ENCODE measurements at places on chromosomes 6 and 20.

GRCh38 chr6:145020543-145020942, 714.8 kb downstream of the EPM2A start:
- no peak for DNase-seq

DNA sequence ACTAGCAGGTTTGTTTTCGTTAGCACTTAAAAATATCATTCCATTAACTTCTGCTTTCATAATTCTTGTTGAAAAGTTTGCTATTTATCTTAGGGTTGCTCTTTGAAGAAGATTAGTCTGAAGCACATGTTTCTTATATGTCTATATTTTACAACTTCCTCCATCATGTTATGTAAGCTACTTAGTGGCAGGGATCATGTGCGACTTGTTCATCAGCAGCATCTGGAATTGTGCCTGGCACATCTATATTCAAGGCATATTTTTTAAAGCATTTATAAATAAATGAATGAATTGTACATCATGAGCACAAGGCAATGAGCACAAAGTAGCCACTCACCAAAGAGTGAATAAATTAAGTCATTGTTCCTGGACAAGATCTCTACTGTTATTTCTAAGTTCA, 187.2 kb upstream of the COL21A1 start:
- no peak for DNase-seq

DNA sequence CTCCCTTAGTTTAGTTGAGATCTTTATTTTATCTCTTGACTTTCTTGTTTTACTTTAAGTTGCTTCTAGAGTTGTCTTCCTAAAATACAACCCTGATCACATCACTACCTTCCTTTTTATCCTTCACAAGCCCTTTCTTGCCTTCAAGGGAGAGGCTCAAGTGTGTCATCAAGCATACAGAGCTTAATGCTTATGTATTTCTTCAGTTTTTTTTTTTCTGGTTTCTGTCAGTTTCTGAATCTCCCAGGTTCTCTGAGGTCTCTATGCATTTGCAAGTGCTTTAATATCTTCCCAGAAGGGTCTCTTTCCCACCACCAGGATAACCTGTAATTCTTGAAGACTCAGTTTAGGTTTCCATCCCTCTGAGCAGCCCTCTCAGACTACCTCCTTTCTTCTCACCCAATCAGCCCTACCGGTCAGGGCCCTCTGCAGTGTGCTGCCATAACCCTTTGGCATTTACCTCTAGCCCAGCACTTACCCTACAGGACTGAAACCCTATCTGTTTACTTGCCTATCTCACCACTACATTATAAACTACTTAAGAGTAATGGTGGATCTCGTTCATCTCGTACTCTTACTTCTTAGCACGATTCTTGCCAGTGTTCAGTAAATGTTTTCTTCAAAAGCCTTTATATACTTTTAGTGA, 36.9 kb downstream of the EYA4 start:
- DNase-seq, result no peak

DNA sequence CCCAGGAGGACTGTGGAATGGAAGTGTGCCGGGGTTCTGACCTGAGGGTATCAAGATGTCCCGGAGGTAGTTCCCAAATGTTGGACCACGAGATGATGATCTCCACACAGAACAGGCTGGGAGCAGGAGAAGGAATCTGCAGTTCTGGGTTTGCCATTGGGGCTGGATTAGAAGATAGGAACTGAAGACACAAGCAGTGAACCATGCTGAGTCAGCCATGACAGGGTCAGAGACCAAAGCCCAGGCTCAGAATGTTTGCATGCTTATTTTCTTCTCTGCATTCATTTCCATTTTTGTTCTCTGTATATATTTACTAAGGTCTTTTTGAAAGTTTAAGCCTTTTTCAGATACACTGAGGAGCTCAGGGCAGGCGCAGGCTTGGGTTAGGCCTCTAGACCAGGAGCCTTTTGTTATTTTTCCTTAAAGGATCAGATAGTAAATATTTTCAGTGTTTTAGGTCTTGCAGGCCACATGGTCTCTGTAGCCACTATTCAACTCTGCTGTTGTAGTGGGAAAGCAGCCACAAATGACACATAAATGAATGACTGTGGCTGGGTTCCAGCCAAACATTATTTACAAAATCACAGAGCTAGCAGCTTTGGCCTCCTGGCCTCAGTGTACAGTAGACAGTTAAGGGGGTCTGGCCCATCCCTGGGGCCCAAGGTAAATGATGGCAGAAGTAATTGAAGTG, 28.5 kb downstream of the SLC35D3 start:
- DNase-seq, result no peak

DNA sequence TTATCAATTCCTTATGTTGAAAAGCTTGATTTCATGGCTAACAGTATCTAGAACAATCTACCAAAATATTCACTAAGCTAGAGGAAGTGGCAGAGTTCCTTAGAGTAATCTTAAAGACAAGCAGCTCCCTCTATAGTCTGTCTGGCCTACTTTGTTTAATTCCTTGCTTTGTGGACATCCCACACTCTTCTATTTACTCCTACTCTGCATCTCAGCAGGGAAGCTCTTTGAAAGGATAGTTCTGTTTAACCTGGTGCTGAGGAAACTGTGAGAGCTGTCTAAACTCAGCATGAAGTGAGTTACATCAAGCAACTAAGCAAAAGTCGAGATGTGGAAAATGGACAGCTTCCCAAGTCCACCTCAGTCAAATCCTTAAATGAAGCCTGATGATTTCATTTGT, 4.3 kb downstream of the REV3L start:
- DNase-seq, result peak; percentile 81

DNA sequence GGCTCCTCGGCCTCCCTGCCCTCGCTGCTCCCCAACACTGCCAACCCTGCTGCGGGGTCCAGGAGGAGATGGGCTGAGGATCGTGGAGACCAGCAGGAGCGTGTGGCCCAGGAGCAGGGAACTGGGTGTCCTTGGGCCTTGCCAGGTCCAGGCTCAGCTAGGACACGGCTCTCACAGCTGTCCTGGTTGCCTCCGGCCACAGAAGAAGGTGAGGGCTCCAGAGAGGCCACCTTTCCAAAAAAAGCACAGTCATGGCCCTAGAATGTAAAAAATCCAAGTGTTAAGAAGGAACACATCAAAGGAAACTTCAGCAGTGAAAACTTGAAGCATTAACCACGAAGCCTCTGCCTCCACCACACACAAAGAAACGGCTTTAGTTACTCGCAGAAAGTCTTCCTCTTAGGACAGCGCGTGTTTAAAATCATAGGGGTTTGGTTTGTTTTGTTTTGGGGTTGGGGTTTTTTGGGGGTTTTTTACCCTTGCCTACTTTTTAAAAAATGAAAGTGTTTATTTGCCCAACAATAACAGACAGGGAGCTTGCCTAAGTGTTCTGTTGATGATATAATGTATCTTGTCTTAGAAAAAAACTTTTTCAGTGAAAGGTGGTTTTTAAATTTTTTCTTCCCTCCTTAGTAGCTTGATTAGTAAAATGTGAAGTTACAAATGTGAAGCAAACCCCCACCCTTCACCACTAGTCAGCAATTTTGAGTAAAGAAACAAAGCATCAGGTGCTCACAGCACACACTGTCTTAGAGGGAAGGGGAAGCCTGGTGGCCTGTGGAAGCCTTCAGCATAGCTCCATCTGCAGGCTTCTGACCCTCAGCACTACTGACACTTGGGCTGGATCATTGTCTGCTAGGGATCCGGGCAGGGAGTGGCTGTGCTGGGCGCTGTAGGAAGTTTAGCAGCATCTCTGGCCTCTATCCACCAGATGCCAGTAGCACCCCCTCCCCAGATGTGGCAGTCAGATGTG, 60.0 kb downstream of the PTPN1 start:
- no peak for DNase-seq

- no peak for DNase-seq
Observed at GRCh38 chr6:145749632-145750031, 14.3 kb upstream of the EPM2A start.

- DNase-seq, result no peak
Observed at GRCh38 chr6:150301846-150302519, 66.8 kb upstream of the IYD start.

- peak; percentile 32 for DNase-seq
Observed at GRCh38 chr20:19047040-19047950, 165.1 kb upstream of the SLC24A3 start.

DNA sequence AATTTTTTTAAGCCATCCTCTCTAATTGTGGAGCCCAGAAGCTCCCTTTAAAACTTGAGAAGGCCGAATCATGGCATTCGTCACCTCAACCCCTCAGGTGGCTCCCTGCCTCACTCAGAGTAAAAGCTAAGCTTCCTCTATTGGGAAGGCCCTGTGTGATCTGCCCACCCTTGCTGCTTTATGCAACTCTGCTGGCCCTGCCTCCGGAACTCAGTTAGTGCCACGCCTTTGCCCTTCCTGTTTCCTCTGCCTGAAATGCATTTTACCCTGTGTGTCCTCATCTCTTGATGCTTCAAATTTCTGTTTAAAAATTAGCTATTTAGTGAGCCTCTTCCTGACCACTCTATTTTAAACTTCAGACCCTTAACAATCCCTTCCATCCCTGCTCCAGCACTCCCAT, 5.7 kb downstream of the PACRG start:
- DNase-seq, result no peak

GRCh38 chr20:17276101-17276500, 49.3 kb downstream of the PCSK2 start:
- no peak for DNase-seq

DNA sequence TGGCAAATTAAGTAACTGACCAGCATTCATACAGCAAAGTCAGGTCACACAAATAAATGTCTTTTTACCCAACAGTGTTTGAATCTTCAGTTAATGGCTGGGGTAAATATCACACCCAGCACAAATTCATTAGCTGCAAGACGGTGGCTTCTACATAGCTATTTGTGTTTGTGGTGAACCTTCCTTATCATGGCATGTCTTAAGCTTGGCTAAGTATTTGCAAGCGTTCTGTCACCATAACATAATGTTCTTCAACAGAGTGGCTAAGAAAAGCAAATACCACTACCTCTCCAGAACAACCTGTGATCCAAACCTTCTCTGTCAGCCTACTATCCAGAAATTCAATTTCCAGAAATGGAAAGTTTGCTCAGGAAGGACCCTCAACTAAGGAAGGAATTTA, 255.6 kb upstream of the TAB2 start:
- no peak for DNase-seq

GRCh38 chr6:109079981-109080380, 14.7 kb downstream of the SESN1 start:
- DNase-seq, result no peak

DNA sequence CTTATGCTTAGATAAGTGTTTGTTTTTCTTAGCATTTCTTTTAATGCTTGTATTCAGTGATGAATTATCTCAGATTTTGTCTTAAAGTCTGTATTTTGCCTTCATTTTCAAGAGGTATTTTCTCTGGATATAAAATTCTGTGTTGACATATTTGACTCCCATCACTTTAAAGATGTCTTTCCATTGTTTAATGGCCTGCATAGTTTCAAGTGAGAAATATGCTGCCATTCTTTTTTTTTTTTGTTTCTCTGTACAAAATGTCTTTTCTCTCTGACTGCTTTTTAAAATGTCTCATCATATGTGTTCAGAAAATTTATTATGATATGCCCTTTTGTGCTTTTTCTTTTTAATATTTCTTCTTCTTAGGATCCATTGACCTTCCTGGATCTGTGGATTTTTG, 578.0 kb upstream of the NOX3 start:
- no peak for DNase-seq

GRCh38 chr20:7496394-7496991, 443.8 kb downstream of the HAO1 start:
- DNase-seq, result no peak

GRCh38 chr6:50713226-50713625, at the start of gene TFAP2D:
TSS of gene TFAP2D (plus strand) at chr6:50713526. CDS start at chr6:50714056, 530 bp downstream.
- no peak for DNase-seq

DNA sequence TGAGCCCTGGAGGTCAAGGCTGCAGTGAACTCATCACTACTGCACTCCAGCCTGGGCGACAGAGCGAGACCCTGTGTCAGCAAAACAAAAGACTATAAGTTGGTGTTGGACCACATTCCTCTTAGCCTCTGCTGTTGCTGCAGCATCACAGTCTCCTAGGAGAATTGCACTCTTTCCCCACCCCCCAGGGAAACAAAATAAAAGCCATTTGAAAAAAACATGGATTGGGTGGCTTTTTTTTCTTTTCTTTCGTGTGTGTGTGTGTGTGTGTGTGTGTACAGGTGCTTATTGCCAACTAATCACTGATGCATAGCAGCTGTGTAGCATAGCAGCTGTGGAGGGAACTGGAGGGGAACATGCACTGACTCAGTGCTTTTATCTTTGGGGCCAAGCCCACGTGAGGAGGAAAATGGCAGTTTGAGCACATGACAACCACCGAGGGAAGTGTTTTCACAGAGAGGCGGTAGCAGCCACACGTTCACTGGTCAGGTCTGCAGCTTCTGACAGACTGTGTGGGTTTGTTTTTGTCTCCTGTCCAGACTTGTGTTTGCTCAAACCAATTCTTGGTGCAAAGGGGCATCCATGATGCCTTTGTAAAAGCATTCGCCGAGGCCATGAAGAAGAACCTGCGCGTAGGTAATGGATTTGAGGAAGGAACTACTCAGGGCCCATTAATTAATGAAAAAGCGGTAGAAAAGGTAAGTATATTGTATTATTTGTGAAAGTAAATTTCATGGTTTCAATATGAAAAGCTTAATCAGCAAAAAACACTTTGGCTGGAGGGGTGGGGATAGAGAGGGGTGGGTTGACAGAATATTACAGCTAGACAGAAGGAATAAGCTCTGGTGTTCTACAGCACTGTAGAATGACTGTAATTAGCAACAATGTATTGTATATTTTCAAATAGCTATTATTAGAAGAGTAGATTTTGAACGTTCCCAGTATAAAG, 27.7 kb downstream of the ALDH5A1 start:
- DNase-seq, result peak; percentile 88

DNA sequence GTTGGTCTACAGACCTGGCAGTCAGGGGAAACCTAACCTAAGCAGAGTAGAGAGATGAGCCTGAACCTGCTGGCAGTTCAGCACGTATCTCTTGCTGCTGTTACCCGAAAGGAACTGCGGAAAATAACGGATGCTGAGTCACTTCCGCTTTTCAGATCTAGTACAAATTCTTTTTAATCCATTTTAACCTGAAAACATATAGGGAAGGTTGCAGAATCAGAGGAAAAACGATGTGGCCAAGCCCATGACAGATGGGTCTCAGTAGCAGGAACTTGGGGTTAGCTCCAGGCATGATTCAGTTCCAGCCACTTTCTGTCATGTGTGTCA, 351.9 kb upstream of the PRND start:
- no peak for DNase-seq

GRCh38 chr6:81413306-81413705, 339.2 kb downstream of the TENT5A start:
- no peak for DNase-seq

- DNase-seq, result no peak
Observed at GRCh38 chr6:108998485-108998884, 96.2 kb downstream of the SESN1 start.

GRCh38 chr6:106476331-106477105, 116.0 kb downstream of the CRYBG1 start:
- no peak for DNase-seq

- no peak for DNase-seq
Observed at GRCh38 chr6:5179917-5180316, 80.8 kb downstream of the LYRM4 start.

GRCh38 chr20:20680991-20681508, 31.4 kb downstream of the RALGAPA2 start:
- DNase-seq, result no peak

- DNase-seq, result no peak
Observed at GRCh38 chr20:41141153-41141815, 3.9 kb downstream of the PLCG1 start.

GRCh38 chr6:5206920-5207561, 53.7 kb downstream of the LYRM4 start:
- no peak for DNase-seq

- no peak for DNase-seq
Observed at GRCh38 chr6:4751823-4752464, 24.3 kb upstream of the CDYL start.
